AG20443 (cell line): ENCODE measurements at places on chromosomes 3 and 15.
A peak's percentile ranks its signal among the peaks of the same experiment; 100 is the strongest.

DNA sequence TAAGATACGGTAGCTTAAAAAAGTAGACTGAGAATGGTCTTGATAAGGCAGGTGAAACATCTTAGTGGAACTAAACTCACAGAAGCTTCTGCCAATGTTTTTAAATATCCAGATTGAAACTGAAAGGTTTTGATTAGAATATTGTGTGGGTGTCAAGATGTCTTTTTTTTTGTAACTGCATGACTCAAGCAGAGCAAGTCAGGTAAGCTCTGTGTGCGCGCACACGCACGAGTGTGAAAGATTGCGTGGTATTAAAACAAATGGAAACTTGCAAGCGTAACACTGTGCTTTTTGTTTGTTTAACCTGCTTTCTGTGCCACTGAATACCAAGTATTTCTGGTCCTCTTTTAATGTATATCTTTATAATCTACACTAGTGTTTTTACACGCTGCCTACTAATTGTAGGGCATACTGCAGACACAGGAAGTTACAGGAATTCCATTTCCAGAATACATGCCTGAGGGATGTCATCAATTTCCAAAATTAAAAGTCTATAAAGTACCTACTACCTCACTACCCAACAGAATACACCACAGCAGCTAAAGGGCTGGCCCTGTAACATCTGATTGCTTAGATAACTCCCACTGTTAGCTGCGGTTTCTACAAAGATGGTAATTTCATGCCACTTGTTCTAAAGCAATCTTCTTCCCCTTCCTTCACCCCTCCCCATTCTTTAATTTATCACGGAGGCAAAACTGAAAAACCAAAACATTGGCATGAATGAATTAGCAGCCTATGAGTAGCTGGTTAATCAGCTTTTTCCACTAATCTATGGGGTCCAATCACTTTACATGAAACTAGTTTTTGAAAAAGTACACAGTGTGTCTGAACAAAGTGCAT, 472.8 kb downstream of the SHQ1 start:
- no peak for DNase-seq

DNA sequence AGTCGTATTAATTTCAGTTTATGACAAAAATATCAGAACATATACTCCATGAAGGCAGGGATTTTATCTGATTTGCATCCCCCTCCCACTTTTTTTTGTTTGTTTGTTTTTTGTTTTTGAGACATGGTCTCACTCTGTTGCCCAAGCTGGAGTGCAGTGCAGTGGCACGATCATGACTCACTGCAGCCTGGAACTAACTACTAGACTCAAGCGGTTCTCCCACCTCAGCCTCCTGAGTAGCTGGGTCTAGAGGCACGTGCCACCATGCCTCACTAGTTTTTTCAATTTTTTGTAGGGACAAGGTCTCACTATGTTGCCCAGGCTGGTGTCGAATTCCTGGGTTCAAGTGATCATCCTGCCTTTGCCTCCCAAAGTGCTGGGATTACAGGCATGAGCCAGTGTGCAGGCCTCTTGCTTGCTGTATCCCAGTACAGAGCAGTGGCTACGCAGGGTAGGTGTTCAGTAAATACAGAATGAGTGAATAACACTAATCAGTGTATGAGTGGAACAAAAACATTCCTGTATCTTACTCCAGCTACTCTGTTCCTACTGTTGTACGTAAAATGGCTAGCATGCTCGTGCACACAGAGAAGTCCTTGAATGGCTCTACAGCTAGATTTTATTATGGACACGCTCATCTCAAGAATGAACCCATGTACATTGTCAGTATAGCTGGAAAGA, 272.4 kb downstream of the FOXP1 start:
- DNase-seq, result no peak

GRCh38 chr3:17143893-17144664, 259.3 kb downstream of the PLCL2 start:
- no peak for DNase-seq

DNA sequence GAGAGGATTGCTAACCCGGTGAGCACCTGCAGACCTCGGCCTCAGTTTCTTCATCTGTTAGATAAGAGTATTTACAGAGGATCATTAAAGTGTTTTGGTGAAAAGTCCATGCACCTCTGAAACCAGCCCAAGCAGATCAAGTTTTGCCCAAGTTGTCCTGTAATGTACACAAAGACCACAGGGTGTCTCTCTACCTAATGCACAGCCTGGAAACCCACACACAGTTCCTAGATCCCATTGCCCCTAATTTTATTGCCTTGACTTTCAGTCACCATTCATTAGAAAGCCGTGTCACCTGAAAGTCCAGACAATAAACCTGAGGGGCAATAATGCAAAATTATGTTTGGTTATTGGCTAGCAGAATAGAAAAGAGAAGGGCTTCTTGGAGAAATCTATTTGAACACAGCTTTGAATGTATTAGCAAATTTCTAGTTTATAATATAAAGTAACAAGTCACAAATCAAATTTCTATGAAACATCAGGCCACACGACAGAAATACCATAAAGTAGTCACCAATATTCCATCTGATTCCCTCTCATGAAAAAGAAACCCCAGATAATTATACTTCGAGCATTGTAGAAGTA, 161.3 kb upstream of the SLC2A2 start:
- DNase-seq, result peak; percentile 53

- no peak for DNase-seq
These were observed 42.3 kb downstream of the NR1D2 start for GRCh38 chr3:23987356-23987755.

GRCh38 chr3:101778385-101779046, 495 bp upstream of the NXPE3 start:
- no peak for DNase-seq

DNA sequence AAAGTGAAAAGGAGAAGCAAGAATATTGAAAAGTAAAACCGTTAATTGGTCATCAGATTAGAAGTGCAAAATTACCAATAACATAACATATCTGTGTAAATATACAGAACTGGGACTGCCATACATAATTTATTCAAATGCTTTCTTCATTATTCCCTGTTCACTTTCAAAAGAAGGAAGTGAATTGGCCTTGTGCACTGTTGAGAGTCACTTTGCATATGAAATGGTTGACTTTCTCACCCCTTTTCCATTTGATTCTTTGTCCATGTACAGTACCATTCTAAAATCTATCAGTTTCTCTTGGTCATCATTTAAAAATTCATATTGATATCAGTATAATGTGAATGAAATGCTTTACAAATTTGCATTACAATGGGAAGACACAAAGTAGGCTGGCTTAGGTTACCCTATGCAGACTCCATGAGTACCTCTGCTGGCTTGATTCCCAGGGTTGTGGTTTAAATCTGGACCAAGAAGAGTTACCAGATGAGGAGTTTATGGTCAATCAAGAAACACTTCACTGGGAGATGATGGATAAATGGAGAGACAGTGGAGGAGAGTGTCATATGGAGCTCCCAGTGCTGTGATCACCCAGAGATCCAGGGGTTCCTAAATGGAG, 210.9 kb upstream of the TOPAZ1 start:
- DNase-seq, result no peak

DNA sequence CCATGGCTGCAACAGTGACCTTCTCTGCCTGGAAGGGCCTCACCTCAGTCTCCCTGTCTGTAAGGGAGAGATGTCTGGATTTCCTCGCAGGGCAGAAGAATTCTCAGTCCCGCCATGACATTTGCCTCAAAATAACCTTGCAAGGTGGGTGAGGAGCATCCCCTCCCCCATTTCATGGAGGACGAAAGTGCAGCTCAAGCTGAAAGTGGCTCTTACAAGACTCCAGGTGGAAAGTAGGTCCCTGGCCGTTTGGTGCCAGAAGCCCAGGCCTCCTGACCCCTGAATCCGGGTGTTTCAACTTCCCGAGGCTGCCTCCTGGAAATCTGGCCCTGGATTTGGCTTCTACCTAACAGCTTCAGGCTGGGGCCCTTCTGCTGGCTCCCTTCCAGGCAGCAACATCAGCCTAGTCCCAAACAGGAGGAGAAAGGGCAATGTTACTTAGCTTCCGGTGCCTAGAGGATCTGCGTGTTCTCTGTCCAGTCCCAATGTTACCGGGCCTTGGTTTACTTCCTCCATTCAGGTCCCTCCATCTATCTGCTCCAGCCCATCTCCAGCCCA, 769 bp upstream of the CSPG4 start:
- DNase-seq, result no peak

- DNase-seq, result no peak
These were observed 330.1 kb downstream of the ARPP21 start for GRCh38 chr3:35969406-35969805.

GRCh38 chr3:171753025-171753472, 57.2 kb downstream of the PLD1 start:
- peak; percentile 14 for DNase-seq

DNA sequence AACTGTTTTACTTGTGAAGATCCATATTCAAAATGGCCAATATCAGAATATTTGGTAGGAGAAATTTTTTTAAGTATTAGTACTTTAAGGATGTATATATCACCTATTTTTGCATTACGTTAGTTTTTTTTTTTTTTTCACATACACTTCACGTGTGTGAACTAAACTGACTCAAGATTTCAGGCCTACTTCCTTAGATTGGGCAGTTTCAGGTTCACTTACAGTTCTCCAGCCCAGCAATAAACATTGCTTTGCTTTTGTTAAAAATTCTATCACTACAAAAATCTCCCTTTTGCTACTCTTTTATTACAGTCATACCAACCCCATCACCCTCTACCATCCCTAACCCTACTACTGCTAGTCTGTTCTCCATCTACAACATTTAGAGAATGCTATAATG, 183.6 kb downstream of the KCNH8 start:
- no peak for DNase-seq

GRCh38 chr3:115092220-115092791, 54.8 kb downstream of the ZBTB20 start:
- peak; percentile 79 for DNase-seq

GRCh38 chr15:56082263-56082761, 88.9 kb upstream of the NEDD4 start:
- DNase-seq, result no peak

- DNase-seq, result no peak
These were observed 43.3 kb downstream of the MUC4 start for GRCh38 chr3:195768414-195768813.

DNA sequence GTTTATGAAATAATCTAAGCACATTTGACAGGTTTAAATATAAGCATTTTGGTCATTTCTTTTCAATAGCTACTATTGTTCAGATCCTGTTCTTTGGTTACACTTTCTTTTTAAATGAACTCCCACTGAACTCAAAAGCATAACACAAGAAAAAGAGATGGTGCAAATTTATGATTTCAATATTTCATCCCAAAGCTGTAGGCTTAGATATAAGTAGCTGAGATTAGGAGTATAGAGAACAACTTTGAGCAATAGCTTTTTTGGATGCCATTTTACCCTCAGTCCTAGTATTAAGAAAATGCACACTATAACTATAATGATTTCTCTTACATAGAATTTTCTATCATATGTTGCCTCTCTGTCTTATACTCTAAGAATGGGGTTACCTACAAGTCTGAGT, 213.8 kb downstream of the ATP8B4 start:
- DNase-seq, result no peak

GRCh38 chr3:102112704-102113230, 263.5 kb downstream of the NFKBIZ start:
- no peak for DNase-seq

DNA sequence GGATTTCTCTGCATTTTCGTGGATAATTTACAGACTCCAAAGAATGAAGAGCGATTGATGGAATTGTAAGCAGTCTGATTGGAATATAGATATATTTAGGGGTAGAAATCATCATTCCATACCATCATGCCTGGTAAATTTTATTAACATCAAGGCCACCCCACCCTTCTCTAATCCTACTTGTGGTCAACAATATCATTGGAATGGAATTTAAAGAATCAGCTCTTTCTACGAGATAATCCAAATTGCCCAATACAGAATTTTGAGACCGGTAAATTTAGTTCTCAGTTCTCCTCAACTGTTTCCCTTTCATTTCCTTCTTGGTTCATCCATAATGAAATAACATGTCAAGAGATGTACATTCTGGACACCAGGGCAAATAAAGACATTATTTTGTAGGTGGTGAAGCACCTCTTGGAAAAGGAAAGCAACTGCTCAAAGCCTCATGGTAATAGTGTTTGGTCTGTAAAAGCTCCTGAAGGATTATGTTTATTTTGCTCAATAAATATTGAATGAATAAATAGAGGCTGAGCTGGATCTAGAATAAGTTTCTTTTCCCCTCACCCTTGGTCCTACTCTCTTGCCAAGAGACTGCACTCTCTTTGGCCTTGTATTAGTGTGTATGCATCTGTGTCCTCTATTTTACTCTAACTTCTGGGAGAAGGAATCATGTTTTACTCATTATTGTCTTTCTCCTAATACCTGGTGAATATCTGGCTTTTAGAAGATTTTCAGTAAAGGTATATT, 133.7 kb upstream of the BCL6 start:
- peak; percentile 35 for DNase-seq

- DNase-seq, result peak; percentile 72
These were observed 116.7 kb downstream of the STAC start for GRCh38 chr3:36496684-36497633.

- DNase-seq, result peak; percentile 58
These were observed 52.2 kb downstream of the SEMA5B start for GRCh38 chr3:122975163-122975923.

- DNase-seq, result peak; percentile 54
These were observed 87.8 kb upstream of the RNU6-1 start for GRCh38 chr15:67927501-67928168.

DNA sequence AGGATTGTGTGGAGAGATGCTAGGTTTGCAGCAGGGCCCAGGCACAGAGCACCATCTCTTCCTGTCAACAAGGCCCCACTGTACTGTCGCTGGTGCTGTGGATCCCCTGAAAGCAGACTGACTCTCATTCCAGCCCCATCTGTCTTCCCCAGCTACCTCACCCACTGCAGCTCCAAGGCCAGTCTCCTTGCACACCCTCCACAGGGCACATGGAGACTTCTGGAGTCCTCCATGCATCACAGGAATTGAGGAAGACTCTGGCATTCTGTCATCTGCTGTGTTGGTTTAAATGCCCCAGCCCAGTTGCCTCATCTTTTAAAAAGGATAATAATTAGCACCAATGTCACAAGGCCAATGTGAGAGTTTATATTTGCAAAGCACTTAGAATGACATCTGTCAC, 301.2 kb downstream of the RPLP1 start:
- no peak for DNase-seq

GRCh38 chr3:112623213-112623612, 17.7 kb downstream of the CCDC80 start:
- DNase-seq, result no peak

DNA sequence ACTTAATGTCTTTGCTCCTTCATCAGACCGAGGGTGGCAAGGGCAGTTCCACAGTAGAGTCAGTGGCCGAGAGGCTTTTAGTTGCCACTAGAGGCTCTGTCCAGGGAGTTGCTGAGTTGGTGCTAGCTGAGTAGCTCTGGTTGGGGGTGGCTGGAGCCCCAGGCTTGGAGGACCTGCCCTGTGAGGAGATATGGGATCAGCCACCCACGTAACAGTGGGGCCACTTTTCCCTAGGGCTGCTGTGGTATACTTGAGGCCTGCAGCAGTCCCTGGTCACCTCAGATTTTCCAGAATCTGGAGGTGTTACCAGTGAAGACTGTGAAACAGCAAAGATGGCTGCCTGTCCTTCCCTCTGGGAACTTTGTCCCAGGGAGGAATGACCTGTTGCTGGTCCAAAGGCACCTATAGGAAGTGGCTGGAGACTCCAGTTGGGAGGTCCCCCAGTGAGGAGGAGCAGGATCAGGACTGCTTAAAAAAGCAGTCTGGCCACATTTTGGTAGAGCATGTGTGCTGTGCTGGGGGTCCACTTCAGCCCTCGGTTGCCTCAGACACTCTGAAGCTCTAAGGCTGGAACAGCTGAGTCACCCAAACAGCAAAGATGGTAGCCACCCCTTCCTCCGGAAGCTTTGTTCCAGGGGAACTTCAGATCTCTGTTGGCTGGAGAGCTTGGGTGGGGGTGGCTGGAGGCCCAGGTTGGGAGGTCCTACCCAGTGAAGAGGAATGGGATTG, 72.9 kb downstream of the AKAP13 start:
- DNase-seq, result no peak
